H1 (cell line): ENCODE measurements at places on chromosomes 13 and 19. TPM values are rescaled to one million over a fixed set of nuclear protein-coding genes. Genes with fewer than 3 reads are reported as not detected.

OLFM2 gene
- total RNA-seq, result 68.2 and 72.0 TPM in 2 replicates

DNA sequence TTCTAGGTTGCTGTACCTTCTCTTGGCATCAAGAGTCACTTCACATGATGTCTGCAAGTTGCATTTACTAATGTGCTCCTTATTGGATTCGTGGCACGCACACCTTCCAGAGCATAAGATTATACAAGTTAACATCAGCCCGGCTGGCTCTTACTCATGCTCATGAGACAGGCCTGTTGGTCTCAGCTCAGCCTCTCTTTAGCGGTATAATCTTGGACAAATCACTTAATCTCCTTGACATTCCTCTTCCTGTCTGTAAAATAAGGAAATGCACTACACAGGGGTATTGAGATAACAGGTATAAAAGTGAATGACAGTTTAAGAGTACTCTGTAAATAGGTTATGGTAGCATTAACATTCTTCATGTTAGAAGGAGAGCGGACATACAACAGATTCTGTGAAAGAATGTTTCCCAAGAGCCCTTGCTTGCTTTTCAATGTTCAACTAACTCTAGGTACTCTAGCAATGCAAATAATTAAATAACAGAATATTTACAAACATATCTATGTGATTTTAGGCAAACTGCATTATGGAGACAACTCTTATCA, 181.1 kb downstream of the FGF14 start:
- DNase-seq, result no peak

DNA sequence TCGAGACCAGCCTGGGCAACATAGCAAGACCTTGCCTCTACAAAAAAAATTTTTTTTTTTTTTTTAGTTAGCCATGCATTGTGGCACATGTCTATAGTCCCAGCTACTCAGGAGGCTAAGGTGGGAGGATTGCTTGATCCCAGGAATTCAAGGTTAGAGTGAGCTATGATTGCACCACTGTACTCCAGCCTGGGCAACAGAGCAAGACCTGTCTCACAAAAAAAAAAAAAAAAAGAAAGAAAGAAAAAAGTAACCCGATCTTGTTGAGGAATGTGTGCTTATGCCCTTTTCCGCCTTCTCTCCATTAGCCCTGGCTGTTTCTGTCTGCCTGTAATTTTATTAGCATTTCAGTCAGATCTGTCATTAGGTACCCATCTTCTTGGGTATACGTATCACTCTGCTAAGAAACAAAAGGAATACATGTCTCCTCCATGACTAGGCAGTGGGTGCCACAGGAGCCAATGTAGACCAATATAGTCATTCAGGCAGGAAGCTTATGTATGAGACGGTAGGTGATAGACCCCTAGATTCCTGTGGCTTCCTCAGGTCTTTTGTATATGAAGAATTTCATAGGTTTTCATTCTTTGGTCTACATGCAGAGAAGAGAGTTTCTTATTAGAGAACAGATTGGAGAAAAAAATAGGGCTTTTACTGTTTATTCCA, 59.6 kb upstream of the NPAS1 start:
- DNase-seq, result no peak

- no peak for DNase-seq
These were observed 4.1 kb downstream of the C19orf53 start for GRCh38 chr19:13778398-13778797.

- no peak for DNase-seq
These were observed 12.7 kb upstream of the LILRA5 start for GRCh38 chr19:54325631-54326030.

DNA sequence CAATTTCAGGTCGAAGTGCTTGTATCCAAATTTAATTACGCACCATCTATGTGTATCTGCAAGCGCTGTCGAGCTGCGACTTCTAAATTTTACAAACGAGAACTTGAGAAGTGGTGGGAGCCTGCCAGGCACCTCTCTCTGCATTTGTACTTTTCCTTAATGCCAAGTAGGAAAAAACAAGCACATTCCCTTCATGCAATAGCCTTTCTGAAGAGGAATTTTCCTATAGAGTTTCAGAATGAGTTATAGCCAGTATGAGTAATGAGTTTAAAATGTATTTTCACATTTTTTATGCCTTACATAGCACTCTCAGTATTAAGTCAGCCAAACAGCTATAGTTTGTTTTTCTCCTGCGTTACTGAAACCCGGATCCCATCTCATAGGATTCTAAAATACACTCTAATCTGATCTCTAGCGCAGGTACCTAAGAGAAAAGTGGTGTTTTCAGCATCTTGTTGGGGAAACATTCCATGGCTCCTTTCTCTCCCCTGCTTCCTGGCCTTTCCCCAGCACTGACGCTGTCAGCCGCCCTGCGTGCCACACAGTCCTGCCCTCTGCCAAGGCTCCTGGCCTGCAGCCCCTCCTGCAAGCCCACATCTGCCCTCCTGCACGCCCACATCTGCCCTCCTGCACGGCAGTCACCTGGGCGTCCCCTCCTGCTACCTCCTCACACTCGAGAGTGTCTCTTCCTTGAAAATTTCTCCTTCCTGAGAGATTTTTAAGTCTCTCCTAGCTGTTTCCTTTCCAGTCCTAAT, 526.9 kb downstream of the MYO16 start:
- DNase-seq, result no peak

GRCh38 chr19:49064768-49065611, at the start of gene NTF4:
Gene NTF4, minus strand, starts transcription at chr19:49064818. Its CDS starts 2,821 bp downstream, at chr19:49061997.
- DNase-seq, result peak; percentile 78

MYH14 gene
- 25.7 and 28.6 TPM in 2 replicates for total RNA-seq

DNA sequence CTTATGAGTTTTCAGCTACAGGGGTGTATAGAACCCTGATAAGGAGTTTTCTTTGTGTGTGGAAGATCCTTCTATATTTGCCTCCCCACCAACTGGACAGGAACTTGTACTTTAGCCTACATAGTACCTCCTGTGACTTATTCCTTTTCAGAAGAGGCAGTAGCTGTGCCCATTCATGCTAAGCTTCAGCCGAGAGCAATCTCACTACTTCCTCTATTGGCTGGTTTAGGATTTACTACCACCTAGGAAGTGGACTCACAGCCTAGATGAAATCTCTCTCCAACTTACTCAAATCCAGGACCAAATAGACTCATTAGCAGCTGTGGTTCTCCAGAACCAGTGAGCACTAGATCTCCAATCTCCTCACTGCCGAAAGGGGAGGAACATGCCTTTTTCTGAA, 2.3 kb upstream of the REX1BD start:
- DNase-seq, result no peak

PET100 gene
- total RNA-seq, result 105 and 127 TPM in 2 replicates

DNA sequence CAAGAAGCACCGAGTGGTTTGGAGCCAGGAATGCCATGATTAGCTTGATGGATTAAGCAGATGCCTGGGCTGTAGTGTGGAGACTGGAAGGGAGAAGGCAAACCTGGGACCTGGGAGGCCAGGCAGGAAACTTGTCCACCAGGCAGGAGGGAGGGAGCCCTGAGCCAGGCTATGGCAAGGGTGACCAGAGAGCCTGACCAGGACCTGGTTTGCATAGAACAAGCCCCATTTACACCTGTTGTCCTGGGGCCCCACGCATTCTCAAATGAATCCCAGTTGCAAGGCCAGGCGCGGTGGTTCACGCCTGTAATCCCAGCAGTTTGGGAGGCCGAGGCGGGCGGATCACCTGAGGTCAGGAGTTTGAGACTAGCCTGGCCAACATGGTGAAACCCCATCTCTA, 50.2 kb upstream of the LATS2 start:
- no peak for DNase-seq

ZNF844 gene
- 9.4 and 9.8 TPM in 2 replicates for total RNA-seq

GRCh38 chr19:47096100-47096704, 17.4 kb downstream of the ZC3H4 start:
- DNase-seq, result no peak

PDX1 gene
- not detected in 2 replicates for total RNA-seq

GRCh38 chr13:110185696-110186095, 121.3 kb downstream of the COL4A1 start:
- DNase-seq, result no peak

IGSF23 gene
- total RNA-seq, result not detected in 2 replicates

- peak; percentile 60 for DNase-seq
These were observed 674 bp downstream of the BRD4 start for GRCh38 chr19:15331419-15332310.

DNA sequence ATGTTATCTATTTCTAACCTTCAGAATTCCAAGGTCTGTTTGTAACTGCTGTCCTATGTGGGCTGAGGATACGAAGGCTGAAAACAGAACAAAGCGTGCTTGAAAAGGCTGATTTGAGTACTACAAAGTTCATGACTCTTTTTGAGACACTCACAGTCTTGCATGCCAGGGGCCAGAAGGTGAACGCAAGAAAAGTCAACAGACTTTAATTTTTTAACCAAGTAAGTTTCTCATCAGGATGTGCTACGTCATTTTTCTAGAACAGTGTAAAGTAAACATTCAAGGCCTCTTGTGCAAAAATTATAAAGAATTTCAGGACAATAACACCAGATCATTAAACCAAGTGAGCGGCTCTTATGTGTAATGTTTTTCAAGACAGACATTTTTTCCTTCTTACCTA, 163.5 kb downstream of the COG6 start:
- no peak for DNase-seq

- no peak for DNase-seq
These were observed 280.5 kb upstream of the TSHZ3 start for GRCh38 chr19:31629579-31630363.
